Stimulated activated CD4-positive, alpha-beta T cell treated with anti-CD3 and anti-CD28 coated beads, Interleukin-4, amount 100 ng/mL, for 24 hours (primary cell): ENCODE measurements at places on chromosomes 2 and 18.
A peak's percentile ranks its signal among the peaks of the same experiment; 100 is the strongest.

DNA sequence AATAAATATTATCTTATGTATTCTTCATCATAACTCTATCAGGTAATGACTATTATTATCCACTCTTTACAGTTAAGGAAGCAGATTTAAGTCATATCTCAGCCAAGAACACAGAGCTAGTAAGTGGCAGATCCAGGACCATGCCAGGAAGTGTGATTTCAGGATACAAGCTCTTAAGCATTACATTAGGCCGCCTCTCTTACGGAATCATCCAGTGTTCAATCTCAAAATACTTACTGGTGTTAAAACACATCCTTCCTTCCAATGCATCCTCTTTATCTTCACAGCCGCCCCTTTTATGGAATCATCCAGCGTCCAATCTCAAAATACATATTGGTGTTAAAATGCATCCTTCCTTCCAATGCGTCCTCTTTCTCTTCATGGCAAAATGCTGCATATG, 14.7 kb upstream of the RGPD4 start:
- no peak for DNase-seq

- DNase-seq, result no peak
These were observed 299.0 kb downstream of the NDUFA10 start for GRCh38 chr2:239726091-239726591.

DNA sequence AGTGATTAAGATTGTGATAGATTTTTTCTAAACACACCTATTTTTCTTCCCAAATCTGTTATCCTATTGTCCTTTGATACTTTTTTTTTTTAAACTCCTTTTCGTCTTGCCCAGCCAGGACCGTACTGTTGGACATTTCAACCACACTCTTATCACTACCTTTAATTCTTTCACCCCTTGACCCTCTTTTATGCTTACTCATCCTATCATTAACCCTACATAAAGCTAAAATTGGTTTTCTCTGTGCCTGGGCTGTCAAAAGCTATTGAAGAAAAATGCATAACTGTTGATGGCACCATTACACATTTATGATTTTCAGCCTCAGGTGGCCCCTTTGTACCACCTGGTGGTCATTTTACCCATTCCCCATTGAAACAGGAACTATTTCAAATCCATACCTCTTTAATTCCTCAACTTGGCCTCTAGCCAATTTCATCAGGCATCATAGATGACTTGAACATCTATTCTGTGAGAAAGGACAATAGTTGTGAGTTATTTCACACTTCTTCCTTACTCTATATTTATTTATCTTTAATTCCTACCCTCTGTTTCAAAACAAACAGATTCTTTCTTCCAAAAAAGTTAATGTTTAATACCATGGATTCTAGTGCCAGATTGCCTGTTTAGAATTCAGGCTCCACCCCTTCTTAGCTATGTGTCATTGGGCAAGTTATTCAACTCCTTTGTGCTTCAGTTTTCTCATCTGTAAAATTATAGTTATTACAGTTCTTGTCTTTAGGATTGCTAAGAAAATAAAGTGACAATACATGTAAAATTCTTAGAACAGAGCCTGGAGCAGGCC, 258.6 kb downstream of the CAMKMT start:
- DNase-seq, result no peak

DNA sequence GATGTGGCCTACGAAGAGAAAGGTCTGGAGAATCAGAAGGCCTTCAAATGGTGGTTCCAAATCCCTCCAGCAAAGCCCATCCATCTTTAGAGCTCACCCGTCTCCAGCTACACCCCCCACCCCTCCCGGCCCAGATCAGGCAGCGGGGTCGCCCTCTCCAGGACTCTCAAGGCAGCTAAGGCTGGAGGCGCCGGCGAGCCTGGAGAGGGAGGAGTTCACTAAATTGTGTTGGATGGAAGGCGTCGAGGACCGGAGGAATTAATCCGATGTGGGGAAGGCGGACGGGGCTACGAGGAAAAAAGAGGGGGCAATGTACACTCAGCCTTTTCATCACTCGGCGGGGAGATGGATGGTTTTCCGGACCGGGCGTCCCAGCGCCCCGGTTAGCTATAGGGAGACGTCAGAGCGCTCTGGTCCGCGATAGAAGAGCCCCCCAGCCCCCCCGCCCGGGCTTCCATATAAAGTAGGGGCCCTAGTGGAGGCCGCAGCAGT, at the start of gene GRP:
Gene GRP (plus strand): TSS at position 487 of the 492 bp plus-strand sequence. CDS start 108 bp downstream, outside the sequence.
- no peak for DNase-seq

DNA sequence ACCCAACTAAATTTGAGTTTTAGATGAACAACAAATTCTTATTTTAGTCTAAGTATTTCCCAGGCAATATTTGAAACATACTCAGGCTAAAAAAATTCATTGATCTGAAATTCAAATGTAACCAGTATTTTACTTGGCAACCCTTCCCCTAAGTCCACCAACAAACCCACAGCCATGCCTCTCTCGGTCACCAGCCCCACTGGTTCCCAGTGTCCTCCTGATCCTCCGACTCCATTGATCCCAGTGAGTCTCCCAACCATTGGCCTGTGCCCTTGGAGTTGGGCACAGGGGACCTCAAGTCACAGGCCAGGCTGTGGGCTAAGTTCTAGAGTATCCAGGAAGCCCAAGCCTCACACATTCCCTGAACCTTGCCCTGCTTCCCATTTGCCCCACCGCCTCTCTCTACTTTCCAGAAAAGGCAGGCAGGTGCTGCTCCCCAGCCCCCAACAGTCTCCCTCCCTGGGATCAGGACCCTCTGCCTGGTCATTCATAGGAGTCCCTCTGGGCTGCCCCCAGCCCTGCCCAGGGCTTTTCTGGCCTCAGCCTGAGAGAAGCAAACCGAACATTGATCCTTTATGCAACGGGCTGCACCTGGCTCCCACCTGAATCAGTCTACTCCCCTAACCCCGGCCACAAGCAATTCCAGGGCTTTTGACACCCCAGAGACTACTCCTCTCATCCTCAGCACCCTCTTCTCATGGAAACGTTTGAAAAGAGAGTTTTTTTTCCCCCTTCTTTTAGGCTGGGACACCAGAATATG, 81.3 kb downstream of the HS1BP3 start:
- no peak for DNase-seq

GRCh38 chr2:239360421-239361310, 40.2 kb downstream of the HDAC4 start:
- no peak for DNase-seq

DNA sequence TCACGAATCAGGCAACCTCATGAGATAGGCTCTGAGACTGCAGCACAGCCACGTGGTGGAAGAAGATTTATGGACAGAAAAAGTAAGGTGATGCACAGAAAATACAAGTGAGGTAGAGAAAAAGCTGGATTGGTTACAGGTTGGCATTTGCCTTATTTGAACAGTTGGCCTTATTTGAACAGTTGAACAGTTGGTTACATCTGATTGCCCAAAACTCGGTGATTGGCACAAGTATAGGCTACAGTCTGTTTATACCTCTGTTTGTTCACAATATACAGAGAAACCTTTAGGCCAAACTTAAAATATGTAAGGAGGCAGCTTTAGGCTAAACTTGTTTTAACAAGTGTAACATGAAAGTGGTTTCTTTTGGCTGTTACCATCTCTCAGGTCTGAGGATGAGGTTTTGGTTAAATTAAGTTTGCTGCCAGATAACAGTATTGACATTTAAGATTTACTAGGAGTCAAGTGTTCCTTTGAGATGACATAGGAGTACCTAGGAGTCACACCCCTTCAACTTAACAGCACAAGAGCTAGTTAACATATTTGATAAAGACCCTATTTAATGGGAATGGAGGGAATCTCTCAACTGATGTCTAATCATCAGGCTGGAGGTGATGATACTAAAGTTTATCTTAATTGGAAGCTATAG, 16.5 kb upstream of the GPR155 start:
- no peak for DNase-seq

GRCh38 chr2:220966636-220967035, 605.5 kb downstream of the EPHA4 start:
- DNase-seq, result no peak

- no peak for DNase-seq
These were observed 1.1 kb upstream of the CDCA7 start for GRCh38 chr2:173353556-173353955.

- no peak for DNase-seq
These were observed 20.7 kb upstream of the CCNT2 start for GRCh38 chr2:134897932-134898331.

- peak; percentile 25 for DNase-seq
These were observed 868 bp downstream of the HSBP1L1 start for GRCh38 chr18:79965119-79965902.

- no peak for DNase-seq
These were observed 1468.4 kb upstream of the NXPH2 start for GRCh38 chr2:140248623-140249022.

DNA sequence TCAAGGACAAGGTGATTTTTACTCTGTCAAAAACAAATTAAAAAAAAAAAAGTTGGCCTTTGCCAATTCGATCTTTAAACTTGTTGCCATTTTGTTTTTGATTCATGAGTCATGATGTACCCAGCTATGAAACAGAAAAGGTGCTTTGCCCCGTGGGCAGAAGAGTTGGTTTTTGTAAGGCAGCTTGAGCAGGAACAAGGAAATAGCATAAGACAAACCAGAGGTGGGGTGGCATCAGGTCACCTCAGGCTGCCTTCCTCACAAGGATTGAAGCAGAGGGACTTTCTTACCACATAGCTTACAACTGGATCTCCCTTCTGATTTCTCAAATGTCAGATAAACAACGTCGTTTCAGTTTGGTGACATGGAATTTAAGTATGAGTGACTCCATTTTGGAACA, 123.8 kb downstream of the ARL4C start:
- no peak for DNase-seq

- no peak for DNase-seq
These were observed 108.4 kb upstream of the CDC42EP3 start for GRCh38 chr2:37779611-37780386.

- no peak for DNase-seq
These were observed 278.0 kb upstream of the DSEL start for GRCh38 chr18:67794521-67794920.

- no peak for DNase-seq
These were observed 173.1 kb downstream of the LCLAT1 start for GRCh38 chr2:30620102-30620501.

DNA sequence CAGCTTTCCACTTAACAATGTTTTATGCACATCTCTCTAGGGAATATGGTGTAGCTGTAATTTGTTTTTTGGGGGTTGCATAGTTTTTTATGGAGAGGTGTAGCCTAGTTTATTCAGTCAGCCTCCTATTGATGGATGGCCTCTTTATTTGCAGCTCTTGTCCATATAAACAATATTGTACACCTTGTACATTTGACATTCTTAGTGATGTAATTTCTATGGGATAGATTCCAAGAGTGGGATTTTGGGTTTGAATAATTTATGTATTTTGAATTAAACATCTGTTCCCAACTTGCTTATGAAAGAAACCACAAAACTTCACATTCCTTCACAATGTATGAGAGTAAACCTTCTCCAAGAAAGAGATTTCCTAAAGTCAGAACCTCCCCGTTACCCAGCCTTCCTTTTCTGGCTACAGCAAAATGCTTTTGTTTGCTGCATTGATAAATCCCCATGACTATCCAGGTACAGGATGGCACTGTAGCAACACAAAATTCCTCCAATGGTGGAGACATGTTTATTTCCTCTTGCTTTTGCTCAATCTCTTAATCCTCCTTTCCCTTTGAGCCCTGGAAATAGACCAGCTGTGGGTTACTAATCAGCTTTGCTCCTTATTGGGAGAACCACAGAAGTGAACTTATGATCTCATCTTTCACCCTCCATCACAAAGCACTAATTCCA, 58.4 kb upstream of the GALR1 start:
- no peak for DNase-seq

DNA sequence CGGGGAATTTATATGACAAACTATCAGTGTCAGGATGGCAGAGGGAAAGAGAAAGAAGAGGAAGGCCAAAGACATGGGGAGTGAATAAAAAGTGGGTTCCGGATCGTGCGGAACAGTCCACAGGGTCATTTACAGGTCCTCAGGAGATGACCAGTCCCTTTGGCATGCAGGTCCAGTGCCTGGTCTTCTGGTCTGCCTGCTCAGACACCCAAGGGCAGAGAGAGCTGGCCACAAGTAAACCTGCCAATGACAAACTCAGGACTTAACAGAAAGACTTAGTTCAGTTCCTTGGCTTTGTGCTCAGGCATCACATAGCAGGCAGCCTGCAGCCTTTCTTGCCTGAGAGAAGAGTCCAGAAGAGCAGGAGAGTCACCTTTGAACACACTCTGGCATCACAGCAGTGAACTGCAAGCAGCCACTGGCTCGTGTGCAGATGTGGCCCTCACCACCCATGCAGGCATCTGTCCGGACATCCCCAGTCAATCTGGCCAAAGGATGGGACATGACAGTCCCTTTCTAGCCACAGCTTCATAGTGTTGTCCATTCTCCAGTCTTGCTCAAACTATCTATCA, 14.0 kb downstream of the TMEM127 start:
- no peak for DNase-seq

GRCh38 chr2:18373081-18373480, 187.4 kb downstream of the RDH14 start:
- no peak for DNase-seq

- no peak for DNase-seq
These were observed 49.1 kb downstream of the MFSD6 start for GRCh38 chr2:190457256-190457655.

GRCh38 chr2:149160195-149160594, 121.7 kb downstream of the LYPD6B start:
- no peak for DNase-seq

GRCh38 chr2:6968319-6969100, 51.3 kb downstream of the RNF144A start:
- no peak for DNase-seq

DNA sequence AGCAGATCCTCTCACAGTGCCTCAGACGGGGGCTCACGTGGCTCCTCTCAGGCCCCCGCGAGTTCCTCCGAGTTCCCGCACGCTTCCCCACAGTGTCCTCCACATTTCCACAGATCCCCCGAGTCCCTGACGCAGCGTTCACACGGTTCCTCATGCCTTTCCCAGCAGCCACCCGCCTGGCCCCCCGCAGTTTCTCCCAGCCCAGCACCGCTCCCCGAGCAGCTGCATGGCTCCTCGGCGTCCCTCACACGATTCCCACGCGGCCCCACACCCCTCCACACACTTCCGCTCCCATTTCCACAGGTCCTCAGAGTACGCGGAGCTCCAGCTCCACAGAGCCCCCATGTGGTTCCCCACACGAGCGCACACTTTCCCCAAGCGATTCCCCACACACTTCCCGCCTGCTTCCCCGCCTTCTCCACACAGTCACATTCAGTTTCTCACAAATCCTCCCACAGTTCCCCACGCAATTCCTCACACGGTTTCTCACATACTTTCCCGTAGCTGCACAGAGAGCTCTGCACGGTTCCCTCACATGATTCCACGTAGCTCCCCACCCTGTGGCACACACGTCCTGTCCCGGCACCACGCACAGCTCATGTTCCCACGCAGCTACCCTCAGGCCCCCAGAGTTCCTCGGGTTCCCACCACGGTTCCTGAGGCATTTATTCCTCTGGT, 39.9 kb downstream of the KIF1A start:
- DNase-seq, result no peak

- DNase-seq, result no peak
These were observed 46.3 kb downstream of the RTTN start for GRCh38 chr18:70158992-70159717.

DNA sequence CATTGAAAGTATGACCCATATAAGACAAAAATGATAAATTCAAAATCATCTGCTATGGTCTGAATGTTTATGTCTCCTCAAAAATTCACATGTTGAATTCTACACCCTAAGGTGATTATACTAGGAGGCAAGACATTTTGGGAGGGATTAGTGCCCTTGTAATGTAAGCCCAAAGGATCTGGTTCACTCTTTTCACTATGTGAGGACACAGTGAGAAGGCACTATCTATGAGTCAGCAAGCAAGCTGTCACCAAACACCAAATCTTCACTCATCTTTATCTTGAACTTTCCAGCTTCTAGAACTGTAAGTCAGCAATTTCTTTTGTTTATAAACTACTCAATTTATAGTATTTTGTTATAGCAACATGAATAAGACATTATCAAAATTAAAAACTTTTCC, 284.7 kb upstream of the ZC3H15 start:
- DNase-seq, result no peak
